Putamen (tissue), 1 donor: ENCODE measurements at places on chromosomes 16 and 17.

DNA sequence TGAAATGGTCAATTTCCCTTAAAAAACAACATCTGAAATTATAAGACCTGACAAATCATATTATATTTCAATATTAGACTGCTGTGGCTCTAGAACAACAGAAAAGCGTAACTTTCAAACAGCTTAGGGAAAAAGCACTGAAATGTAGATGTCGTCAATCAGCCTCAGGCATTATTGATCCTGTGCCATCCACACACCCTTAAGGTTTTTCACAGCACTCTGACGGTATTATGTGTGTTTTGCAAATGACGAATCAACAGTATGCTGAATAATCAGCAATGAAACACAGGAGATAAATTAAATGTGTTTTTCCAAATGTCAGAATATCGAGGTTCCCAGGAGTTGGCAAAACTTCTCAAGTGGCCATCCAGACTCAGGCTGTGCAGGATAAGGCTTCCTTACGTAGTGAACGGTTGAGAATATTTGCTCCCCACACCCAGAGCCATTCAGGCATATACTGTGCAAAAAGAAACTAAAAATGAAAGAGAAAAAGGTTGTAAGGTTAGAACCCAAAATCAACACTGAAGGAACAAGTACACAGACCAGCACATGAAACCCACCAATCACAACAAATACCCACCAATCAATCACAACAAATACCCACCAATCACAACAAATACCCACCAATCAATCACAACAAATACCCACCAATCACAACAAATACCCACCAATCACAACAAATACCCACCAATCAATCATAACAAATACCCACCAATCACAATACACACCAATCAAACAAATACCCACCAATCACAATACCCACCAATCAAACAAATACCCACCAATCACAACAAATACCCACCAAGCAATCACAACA lies 7.7 kb upstream of the MBTPS1 start:
- DNase-seq, result no peak

DNA sequence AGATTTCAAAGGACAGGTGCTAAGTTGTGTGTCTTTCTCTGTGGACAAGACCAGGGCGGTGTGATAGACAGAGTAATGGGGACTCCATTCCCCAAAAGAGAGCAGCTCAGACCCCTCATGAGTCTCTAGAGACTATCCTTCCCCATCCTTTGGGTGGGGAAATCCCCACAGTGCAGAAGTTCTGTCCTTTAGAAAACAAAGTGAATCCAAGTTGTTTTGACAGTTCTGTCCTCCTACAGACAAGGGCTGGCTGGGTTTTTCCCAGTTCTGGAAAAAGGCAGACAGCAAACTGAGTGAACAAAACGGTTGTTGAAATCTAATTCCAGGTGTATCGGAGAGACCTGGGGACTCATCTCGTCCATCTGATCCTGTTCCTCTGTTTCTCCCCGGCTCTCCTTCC lies 11.0 kb upstream of the HAS3 start:
- DNase-seq, result no peak

DNA sequence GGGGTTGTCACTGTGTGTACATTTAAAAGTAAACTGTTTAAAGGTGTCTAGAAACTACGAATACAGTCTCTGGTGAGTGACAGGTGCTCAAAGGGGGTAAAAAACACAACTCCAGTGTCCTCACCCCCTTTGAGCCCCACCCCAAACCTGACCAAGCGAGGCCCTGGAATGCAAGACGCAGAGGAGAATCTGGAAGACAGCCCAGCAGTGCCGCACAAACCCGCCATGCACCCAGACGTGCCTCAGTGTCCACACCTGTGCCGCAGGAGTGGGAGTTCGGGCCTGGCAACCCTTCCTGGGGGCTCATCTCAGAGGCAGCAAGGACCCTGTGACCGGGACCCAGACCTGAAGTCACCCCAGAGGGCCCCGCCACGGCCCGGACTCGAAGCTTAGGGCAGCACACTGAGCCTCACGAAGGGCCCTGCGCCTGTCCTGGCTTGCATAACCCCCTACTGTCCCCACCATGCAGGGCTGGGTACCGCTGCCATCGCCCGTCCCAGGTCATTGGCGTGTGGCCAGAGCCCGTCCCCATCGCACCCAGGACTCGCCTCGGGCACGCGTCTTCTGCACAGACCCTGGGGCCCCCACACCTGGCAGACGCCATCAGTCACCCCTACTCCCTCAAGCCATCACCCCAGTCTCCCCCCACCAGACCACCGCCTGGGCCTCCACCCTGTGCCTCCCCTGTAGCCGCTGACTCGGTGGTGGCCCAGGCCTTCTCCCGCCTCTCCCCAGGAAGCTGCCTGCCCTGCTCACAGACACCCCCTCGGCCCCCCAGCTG lies 33.0 kb upstream of the ZC3H18 start:
- no peak for DNase-seq

DNA sequence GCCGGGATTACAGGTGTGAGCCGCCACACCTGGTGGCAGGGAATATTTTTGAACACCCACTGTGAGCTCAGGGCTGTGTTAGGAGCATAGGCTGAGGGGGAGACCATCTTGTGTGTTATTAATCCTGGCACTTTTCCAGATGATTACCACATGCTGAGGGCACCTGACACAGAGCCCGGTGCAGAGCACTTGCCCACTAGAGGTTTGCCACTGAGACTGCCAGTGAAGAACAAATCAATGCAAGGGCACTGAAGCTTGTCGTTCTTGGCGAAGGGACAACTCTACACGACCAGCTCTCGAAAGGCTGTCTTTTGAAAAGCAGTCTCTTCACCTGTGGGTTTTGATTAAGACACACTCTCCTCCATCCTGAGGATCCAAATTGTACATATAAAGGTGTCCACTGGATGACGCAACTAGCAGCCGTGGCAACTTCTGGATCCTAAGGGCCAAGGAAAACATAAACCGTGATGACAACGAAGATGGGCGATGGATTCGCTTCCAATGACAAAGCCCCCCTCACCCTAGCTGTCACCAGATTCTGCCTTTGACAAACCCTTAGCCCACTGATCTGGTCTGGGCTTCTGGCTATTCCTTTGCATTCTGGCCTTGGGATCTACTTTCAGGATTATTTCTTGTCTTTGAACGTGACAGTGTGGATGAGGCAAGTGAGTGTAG lies 28.7 kb downstream of the WIPI1 start:
- no peak for DNase-seq
